ENCODE measurements at places on chromosomes 5 and 9.

GRCh38 chr9:137676998-137677397 lies 58.2 kb downstream of the EHMT1 start:
- DNase-seq: no peak

DNA sequence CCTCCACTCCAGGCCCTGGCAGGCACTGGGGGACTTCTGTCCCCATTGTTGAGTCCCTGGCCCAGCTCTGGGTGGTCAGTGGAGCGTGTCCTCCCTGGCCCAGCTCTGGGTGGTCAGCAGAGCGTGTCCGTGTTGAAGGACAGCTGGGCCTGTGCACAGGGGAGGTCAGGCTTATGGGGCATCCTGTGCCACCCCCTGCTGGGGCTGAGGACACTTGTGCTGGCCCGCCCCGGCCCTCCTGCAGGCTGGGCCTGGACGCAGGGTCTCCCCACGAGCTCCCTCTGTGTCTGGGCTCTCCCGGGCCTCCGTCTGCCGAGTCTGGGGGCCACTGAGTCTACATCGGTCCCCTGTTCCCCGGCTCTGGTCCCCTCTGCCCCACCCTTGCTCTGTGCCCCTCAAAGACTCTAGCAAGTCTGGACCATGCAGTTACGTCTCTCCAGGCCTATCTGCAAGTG lies 11.5 kb upstream of the CLIC3 start:
- DNase-seq: no peak

DNA sequence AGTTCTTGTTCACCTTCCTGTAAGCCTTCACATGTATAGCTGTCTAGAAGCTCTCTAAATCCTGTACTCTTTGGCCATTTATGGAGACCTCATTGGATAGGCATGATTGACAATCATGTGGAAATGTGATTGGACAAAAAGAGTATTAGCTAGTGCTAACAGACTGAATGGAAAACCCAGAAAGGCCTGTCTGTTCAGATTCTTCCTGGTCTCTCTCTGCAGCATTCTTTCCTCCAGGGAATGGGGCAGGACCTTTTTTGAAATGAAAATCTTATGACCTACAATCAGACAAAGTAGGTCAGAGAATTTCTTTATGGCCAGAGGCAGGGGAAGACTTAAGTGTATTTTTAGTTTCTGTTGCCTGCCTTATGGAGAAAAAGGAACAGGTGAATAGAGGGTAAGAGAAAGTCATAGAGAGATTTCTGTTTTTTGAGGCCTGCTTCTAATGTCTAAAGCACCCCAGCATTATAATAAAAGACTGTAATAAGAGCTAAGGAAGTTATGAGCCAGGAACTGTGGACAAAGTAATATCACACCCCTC lies 152.4 kb upstream of the CCDC152 start:
- DNase-seq: no peak

- no peak for DNase-seq
These were observed 532.9 kb downstream of the ANXA1 start for GRCh38 chr9:73684601-73685000.

DNA sequence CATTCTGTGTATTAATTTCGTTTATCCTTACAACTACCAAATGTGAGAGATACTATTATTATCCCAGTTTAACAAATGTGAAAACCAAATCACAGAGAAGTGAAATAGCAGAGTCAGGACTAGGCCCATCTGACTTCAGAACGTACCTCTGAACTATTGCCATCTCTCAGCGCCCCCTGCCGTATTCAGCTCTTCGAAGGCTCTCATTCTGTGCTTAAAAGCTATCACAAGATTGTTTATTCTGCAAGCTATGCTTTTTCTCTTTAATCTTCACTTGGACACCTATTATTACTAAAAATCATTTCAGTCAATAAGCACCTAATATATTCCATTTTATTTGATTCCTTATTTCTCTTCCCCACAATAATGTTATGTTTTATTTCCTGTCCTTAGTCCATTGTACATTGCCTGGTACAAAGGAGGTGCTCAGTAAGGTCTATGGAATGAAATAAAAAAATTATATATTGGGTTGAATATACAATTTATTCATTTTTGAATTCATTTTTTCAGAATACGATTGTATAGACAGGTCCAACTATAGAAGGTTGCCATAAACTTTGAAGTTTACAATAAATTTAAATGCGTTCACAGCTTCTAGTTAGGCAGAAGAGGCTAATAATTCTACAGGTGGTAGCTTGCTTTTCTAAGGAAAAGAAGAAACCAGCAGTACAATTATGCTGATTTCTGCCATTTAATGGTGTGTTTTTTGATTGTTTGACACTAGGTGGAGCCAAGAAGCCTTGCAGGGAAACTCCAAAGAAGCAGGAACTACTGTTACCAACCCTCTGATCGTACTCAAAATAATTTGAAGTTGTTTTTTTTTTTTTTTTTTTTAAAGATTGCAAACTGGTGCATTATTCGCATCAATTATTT lies 202.2 kb upstream of the DMRTA1 start:
- DNase-seq: peak; percentile 30

GRCh38 chr5:4553130-4553529 lies 587.0 kb upstream of the ADAMTS16 start:
- no peak for DNase-seq

GRCh38 chr5:88653471-88653870 lies 229.5 kb downstream of the MEF2C start:
- no peak for DNase-seq

DNA sequence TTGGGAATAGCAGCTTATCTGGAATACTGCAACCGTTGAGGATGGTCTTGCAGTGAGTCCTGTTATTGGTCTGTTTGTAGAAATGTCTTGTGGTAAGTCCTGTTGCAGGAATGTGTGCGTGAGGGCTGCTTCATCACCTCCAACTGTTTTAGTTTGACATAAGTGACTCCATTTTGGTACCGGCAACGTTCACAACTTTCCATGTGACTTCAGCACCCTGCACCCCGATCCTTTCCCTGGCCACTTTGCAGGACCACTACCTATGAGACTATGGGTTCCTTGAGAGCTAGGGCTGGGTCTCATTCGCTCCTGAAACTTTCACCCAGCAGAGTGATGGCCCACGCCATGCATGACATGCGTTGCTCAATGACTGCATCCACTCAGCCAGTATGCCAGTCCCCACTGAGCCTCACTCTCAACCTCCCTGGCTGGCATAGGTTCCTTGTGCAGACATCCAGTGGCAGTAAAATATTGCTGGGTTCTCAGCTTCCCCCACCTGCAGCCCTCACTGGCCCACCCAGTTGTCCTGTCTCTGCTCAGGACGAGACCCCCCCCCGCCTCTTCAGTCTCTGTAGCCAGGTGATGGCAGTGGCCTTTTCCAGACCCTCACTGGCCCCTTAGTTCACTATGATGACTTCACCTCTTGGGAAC lies 8.0 kb downstream of the SURF6 start:
- DNase-seq: no peak

DNA sequence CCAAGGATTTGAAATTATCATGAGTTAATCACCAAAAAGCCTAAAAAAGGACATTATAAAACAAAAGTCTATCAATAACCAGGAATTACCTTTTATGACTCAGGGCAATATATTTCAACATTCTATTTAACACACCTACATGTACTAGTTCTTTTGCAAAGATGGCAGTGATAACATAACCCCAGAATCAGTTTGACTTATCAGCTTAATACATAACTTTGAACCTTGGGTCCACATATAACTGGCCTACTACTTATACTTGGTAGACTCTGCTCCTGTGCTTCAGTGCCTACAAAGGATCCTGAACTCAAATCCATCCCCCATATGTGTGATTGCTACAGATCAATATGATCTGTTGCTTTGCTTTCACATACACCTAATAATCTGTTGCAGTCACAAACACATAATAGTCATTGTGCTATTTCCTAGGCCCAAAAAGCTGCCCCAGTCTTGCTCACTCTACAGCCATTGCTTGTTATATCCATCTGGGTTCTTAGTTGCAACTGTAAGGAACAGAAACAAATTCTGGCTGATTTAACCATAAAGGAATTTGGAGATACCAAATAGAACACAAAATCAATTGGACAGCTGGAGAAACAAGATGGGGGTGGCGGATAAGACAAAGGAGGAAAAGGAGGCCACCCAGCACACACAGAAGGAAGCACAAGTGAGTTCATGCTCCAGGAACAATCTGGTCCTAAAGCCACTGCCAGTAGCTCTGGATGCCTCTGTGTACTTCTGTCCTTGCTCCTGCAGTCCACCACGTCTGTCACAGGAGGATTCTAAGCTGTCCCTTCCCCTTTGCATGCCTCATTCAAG lies 25.5 kb downstream of the DEPDC1B start:
- no peak for DNase-seq

GRCh38 chr5:163434401-163434866 lies 3.0 kb upstream of the CCNG1 start:
- no peak for DNase-seq

GRCh38 chr9:35177520-35177919 lies 15.7 kb downstream of the UNC13B start:
- no peak for DNase-seq

GRCh38 chr9:626596-626995 lies 214.9 kb upstream of the DMRT1 start:
- DNase-seq: no peak

- no peak for DNase-seq
These were observed 909 bp downstream of the SLC36A1 start for GRCh38 chr5:151448038-151448985.

GRCh38 chr5:151115272-151115905 lies 34.6 kb upstream of the TNIP1 start:
- peak; percentile 65 for DNase-seq

GRCh38 chr9:113299800-113300292 lies 3.3 kb downstream of the RNF183 start:
- DNase-seq: no peak

GRCh38 chr5:76532973-76533372 lies 90.2 kb downstream of the F2RL2 start:
- no peak for DNase-seq

GRCh38 chr9:88076286-88077070 lies 61.8 kb downstream of the SPATA31C2 start:
- DNase-seq: peak; percentile 16

DNA sequence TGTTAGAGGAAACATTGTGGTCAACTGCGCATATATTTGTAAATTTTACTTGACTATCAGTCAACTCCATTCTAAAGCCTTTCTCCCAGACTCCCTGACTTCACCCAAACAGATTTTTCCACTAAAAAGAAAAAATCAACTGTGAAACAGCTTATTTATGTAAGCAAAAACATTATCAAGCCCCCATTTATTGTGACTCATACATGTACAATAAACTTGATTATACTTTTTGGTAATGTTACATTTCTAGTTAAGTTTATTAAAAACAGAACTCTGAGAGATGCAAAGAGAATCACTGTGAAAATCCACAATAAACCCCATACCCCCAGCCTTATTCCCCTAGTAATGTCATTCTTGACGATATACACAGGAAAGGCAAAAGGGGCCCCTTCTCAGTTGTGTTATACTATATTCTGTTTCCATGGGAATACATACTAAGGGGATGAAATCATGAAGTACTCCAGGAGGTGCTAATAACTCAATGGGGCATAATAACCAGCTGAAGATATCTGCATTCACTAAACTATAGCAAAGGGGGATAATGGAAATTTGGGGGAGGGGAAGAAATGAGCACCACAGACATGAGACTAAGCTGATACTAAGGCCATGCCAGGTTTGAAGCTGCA lies 616.0 kb downstream of the ACTL7B start:
- DNase-seq: no peak

DNA sequence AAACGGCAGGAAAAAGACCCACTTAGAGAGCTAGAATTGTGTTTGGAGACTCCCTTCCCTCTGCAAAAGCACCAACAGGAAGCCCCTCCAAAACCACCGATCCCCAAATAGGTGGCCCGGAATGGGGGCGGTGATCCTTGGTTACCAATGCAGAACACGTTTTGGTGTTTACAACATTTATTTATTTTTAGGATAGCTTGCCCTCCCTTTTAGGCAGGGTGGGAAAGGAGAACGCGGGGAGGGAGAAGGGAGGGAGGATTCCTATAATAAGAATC lies 579 bp upstream of the NTRK2 start:
- DNase-seq: no peak

DNA sequence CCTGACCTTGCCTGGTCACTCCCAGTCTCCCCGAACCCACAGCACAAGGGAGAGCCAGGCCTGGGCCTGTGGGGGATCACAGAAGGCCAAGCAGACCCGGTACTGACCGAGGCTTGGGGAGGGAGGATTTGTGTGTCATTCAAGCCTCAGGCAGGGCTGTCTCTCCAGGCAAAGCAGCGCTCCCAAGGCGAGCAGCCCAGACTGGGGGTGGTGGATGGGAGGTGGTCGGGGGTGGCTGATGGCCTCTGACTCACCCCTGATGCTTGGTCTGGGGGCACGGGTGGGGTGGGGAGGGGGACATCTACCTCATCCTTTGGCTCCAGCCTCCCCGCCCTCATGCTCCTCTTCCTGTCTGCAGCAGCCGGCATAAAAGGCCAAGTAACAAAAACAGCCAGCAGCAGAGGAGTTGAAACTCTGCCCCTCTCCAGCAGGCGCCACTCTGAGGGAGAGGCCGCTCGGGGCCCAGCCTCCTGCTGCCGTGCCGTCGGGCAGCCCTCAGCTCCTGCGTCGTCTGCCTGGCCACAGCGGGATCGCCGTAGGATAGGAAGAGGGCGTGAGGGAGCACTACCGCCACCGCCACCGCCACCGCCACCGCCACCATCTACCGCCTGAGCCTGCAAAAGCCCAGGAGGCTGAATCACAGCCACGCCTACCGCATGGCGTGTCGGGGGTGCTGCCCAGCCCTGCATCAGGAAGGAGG lies 166.0 kb downstream of the OLFM1 start:
- no peak for DNase-seq

GRCh38 chr5:143290125-143290524 lies 113.4 kb downstream of the NR3C1 start:
- no peak for DNase-seq

GRCh38 chr5:163172540-163173338 lies 264.7 kb upstream of the CCNG1 start:
- DNase-seq: no peak

GRCh38 chr5:167452136-167452535 lies 839.3 kb upstream of the WWC1 start:
- DNase-seq: no peak

GRCh38 chr9:26974927-26975326 lies 18.7 kb downstream of the IFT74 start:
- no peak for DNase-seq

DNA sequence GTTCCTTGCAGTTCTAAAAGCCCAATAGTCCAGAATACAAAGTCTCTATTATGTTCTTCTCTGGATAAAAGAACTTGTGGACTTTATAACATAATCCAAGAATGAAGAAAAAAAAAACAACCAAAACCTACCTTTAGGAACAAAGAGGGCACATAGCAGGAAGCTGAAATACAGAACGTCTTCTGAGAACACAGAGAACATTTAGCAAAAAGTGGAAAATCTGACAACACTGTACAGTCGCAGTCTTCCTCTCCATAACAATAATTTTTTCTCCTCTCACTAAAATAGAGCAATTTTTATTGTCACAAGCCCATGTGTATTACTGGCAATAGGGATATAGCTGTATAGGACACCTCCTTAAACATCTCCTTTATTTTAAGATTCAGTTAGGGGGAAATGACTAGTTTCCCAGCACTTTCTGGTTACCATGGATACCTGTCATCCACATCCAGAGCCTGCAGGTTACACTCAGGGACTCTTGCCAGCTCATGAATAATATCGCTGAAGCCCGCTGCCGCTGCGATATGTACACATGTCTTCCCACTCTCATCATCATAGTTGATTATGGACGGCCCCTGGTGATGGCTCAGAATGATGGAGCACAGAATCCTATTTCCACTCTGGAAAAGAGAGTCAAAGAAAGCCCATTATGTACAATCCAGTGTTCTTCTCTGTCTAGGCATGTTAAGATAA lies 106.5 kb downstream of the ANKRD55 start:
- no peak for DNase-seq

All from stimulated activated naive CD4-positive, alpha-beta T cell treated with Interleukin-2 at 50 U/mL for 16 hours (primary cell).